ENCODE measurements at places on chromosomes 4 and X.

- DNase-seq: no peak
Observed at GRCh38 chr4:169278624-169279023, 7.9 kb upstream of the SH3RF1 start.

DNA sequence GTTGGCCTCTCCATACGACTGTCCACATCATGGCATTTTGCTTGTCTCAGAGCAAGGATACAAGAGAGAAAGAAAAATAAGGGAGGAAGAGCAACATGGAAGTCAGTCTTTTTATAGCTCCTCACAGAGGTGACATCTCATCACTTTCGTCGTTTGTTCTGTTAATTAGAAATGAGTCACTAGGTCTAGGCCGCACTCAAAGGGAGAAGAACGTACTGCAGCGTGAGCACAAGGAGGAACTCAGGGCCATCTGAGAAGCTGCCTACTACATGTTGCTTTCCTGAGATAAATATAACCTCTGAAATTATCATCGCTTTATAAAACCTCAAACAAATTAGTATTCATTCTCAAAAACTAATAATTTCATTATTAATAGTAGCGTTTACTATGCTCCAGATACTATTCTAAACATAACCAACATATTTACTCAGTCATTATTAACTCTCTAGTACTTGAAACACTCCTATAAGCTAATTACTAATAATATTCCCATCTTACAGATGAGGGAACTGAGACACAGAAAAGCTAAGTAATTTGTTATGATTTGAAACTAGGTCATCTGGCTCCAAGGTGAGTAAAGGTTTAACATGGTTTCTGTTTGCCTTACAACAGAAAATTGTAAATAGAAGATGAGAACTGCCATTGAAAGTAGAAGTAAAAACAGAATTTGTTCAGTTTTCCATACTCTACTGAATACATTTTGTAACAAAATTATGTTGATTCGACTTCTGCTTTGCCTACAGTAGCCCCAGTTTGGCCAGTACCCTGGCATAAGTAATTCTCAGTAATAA lies 213.2 kb upstream of the UGT8 start:
- no peak for DNase-seq

- no peak for DNase-seq
Observed at GRCh38 chr4:186676531-186677161, 47.0 kb downstream of the FAT1 start.

- DNase-seq: no peak
Observed at GRCh38 chr4:1403177-1403583, 3.1 kb downstream of the NKX1-1 start.

DNA sequence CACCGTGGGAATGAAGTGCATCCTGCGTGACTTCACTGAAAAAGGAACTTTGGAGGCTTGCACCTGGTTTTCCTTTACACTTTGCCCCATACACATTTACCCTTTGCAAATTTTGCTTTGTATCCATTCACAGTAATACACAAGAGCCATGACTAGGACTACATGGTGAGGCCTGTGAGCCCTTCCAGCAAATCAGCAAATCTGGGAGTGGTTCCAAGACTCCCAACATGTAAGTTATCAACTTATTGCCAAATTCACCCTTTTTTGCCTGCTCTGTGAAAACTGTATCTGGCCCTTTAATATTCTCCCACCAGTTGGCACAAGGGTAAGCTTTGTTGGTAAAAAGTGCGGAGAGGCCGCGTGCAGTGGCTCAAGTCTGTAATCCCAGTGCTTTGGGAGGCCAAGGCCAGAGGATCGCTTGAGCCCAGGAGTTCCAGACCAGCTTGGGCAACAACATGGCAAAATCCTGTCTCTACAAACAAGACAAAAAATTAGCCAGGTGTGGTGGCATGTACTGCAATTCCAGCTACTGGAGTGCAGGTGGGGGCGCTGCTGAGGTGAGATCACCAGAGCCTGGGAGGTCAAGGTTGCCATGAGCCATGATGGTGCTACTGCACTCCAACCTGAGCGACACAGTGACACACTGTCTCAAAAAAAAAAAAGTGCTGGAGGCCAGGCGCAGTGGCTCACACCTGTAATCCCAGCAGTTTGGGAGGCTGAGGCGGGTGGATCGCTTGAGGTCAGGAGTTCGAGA lies 5.0 kb downstream of the PRMT9 start:
- no peak for DNase-seq

DNA sequence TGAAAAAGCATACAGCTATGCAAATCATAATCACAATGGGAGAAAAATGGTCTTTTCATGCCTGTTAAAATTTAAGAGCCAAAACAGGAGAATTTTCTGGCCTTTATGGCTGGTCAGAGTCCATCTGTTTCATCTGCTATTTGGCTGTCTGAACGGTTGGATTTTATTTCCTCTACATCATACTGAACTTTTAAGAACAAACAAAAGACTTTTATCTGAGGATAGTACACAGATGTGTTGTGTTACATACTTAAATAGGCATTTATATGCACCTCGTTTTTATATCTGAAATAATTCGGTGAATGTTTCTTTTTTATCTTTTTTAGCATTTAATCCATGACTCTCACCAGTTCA lies 18.0 kb upstream of the WWC2 start:
- DNase-seq: no peak

All from activated CD4-positive, alpha-beta T cell treated with anti-CD3 and anti-CD28 coated beads, Interleukin-2, amount 50 U/mL, for 1 hour (primary cell).